ENCODE measurements at places on chromosomes 3 and 15.

DNA sequence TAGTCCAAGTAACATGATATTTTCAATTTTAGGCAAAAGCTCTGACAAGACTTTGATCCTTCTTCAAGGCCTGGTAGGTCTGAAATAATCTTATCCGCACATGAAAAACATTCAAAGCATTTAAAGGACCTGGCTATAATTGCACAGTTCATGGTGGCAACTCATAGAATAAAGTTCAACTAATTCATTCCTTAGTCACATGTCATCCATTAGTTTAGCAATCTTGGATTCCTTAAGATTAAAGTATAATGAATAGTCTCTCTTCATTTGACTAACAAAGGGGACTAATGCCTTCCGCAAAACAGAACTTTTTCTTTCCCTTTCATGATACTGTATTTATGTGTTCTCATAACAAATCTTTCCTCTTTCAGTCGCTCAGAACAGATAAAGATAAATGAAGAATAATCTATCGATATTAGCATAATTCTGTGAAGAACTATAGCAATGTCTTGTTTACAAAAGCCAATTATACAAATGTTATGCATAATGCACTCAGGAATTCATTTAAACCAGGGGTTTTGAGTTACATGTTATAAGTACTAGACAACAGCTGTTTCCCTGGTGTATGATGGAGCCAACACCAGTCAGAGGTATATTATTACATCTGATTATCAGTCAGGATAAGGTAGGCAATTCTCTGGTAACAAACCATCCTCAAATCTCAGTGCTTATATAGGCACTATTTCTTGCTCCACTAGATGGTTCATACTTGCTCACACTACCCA, 172.5 kb downstream of the POTEB3 start:
- no peak for DNase-seq

DNA sequence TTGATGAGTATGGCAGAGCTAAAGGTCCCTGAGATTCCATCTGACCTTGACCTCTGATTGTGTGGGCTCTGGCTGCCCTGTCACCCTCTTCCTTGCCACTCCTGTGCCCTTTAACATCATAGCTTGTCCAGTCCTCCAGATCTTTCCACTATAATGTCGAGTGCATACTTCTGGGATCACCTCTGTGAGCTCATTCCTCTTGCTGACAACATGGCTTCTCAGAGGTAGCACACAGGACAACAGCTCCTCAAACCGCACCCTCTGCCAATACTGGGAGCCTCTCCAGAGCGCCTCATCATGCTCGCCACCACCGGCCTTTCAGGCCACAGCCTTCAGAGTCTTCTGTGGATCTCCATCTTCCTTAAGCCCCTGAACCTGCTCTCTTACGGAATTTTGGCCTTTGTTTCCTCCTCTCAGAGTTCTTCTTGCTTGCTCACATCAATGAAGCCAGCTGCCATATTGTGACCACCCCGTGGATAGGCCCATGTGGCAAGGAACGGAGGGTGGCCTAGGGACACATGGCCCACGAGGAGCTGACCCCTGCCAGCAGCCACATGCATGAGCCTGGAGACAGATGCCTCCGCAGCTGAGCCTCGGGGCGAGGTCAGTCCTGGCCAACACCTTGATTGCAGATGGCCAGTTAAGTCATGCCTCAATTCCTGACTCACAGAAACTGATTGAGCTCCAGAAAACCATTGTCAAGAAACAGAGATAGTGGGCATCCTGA, 31.1 kb downstream of the PLA2G4D start:
- DNase-seq, result no peak

DNA sequence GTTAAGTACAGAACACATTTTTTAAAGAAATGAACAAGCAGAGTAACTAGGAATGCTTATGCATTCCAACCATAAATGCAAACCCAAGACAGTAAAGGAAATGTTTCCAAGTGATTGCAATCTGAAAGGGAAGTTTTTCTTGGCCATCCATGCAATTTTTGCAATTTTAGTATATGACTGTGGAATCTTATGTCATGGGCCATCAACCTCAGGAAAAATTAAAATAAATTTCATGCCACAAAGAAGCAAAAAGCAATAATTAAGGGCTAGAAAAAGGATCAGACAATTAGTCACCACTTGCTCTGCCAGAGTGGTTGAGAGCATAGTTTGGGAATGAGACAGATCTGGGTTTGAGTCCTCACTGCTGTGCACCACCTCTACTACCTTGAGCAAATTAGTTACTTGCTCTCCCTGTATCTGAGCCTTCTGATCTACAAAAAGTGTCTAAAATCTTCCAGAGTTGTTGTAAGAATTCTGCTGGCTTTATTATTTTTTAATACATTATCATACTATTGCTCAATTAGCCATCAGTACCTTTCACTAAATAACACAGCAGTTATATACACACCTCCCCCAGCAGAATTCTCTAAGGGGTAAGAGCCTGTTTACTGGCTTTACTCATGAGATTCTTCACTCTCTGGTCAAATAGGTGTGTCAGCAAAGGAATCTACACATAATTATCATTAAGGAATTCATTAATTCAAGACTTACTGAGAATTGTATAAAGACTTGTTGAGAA, 49.7 kb upstream of the FBN1 start:
- peak; percentile 59 for DNase-seq

DNA sequence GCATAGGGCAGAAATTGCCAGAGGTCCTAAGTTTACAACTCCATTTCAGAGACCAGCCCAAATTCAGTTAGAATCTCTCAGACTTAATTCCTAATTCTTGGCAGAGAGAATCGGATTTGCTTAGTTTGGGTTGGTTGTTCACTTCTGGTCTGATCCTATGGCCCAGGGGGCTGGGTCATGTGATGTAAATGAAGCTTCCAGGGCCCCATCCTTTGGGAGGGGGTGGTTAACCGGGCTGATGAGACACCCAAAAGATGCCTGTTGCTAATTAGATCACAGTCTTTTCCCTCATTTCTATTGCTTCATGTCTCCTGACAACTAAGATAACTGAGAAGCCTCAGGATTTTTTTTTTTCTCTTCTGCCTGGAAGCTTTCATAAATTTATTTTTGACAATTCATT, 11.1 kb upstream of the ZNF620 start:
- DNase-seq, result no peak
